ENCODE measurements at places on chromosomes 13 and 19.
A peak's percentile ranks its signal among the peaks of the same experiment; 100 is the strongest.

GRCh38 chr13:56924401-56924800, 216.3 kb upstream of the PRR20A start:
- no peaks in the 10 kb centered on the region for H3K4me1 ChIP-seq
- H3K27ac ChIP-seq: no peak overlapping the region
- no peak overlapping the region for H3K4me3 ChIP-seq
- no peaks in the 10 kb centered on the region for H3K36me3 ChIP-seq

- peaks cover 6% of the 10 kb centered on the region for H3K4me1 ChIP-seq
- DNase-seq: no peak
- H3K4me3 ChIP-seq: no peak overlapping the region
- no peaks in the 10 kb centered on the region for H3K27me3 ChIP-seq
These were observed 98.0 kb downstream of the EDNRB start for GRCh38 chr13:77820431-77821149.

GRCh38 chr13:41675306-41675705, 218.0 kb downstream of the RGCC start:
- peaks cover 5% of the 10 kb centered on the region for H3K4me1 ChIP-seq
- H3K4me3 ChIP-seq: no peak overlapping the region
- no peaks in the 10 kb centered on the region for H3K27me3 ChIP-seq
- peaks cover 41% of the 10 kb centered on the region for H3K36me3 ChIP-seq
- no peak for DNase-seq
- H3K27ac ChIP-seq: no peak overlapping the region

- H3K4me3 ChIP-seq: no peak overlapping the region
- H3K27me3 ChIP-seq: no peaks in the 10 kb centered on the region
- H3K27ac ChIP-seq: no peak overlapping the region
- H3K4me1 ChIP-seq: no peaks in the 10 kb centered on the region
- DNase-seq: no peak
These were observed 23.1 kb downstream of the CHAF1A start for GRCh38 chr19:4425537-4425936.

GRCh38 chr19:41575998-41576397, at the start of gene CEACAM21:
Gene CEACAM21 (plus strand): TSS chr19:41576166. CDS start chr19:41576275, 109 bp downstream.
- H3K36me3 ChIP-seq: peaks cover 51% of the 10 kb centered on the region
- no peaks in the 10 kb centered on the region for H3K27me3 ChIP-seq
- peak; percentile 64 for DNase-seq

- H3K4me1 ChIP-seq: no peaks in the 10 kb centered on the region
- no peak overlapping the region for H3K4me3 ChIP-seq
- H3K27ac ChIP-seq: no peak overlapping the region
- peaks cover 40% of the 10 kb centered on the region for H3K36me3 ChIP-seq
- H3K27me3 ChIP-seq: peaks cover 5% of the 10 kb centered on the region
These were observed 56.2 kb downstream of the FLT1 start for GRCh38 chr13:28438598-28439334.

GRCh38 chr13:32838945-32839344, 177.3 kb upstream of the KL start:
- H3K27me3 ChIP-seq: no peaks in the 10 kb centered on the region
- peaks cover 15% of the 10 kb centered on the region for H3K4me1 ChIP-seq
- H3K4me3 ChIP-seq: no peak overlapping the region
- no peak overlapping the region for H3K27ac ChIP-seq
- no peak for DNase-seq
- no peaks in the 10 kb centered on the region for H3K36me3 ChIP-seq

DNA sequence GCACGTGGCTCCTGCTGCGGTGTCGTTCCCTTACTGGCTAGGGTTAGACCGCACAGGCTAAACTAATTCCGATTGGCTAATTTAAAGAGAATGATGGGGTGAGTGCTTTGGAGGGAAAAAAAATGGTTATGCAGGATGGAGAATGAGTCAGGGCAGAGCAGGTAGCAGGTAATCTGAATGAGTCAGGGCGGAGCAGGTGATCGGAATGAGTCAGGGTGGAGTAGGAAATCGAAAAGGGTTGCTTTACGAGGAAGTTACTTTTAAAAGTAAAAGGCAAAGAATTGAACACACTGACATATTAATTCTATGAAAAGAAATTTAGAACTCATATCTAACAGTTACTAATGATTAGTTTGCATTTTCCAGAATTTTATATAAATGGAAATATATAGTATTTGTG, 335.5 kb downstream of the FOXO1 start:
- peaks cover 29% of the 10 kb centered on the region for H3K4me1 ChIP-seq
- no peak for DNase-seq
- H3K27ac ChIP-seq: no peak overlapping the region
- H3K27me3 ChIP-seq: no peaks in the 10 kb centered on the region
- H3K4me3 ChIP-seq: no peak overlapping the region

DNA sequence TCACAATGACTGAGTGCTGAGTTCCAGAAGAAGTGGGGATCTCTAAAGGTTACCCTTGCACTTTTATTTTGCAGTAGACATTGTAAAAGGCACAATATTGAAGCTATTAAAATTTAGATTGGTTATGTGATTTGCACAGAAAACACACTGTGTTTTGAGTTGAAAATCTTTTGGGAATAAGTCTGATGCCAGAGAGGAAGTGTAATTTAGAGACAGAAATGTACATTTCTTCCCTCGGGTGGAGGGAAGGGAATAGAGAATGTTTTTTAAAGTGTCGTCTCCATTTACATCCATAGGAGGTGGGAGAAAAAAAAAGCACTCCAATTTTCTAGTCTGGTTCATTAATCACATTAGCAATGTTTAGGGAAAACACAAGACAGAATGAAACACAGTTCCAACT, 465.8 kb downstream of the OLFM4 start:
- no peak overlapping the region for H3K27ac ChIP-seq
- no peak overlapping the region for H3K4me3 ChIP-seq
- H3K36me3 ChIP-seq: no peaks in the 10 kb centered on the region
- no peak for DNase-seq
- H3K27me3 ChIP-seq: no peaks in the 10 kb centered on the region
- no peaks in the 10 kb centered on the region for H3K4me1 ChIP-seq

DNA sequence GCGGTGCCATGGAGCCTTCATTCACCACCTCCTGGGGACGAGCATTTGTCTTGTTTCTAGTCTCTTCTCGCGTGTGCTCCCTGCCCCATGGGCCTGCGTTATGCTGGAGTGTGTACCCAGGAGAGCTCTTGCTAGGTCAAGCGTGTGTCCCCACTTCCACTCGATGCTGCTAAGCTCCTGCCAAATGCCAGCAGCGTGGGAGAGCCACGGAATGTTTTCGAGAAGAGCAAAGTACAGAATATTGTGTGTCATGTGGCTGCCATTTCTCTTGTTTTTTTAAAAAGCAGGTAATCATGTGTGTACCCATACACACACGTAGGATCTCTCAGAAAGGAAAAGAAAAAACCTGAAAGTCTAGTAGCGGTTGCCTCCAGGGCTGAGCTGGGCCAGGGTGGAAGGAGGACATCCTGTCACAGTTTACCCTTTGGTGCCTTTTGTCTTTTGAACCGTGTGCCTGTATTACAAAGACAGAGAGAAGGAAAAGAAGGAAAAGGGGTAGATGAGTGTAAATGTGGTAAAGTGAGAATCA, 28.6 kb downstream of the PAK4 start:
- H3K4me3 ChIP-seq: no peak overlapping the region
- H3K27ac ChIP-seq: no peak overlapping the region
- no peaks in the 10 kb centered on the region for H3K27me3 ChIP-seq

DNA sequence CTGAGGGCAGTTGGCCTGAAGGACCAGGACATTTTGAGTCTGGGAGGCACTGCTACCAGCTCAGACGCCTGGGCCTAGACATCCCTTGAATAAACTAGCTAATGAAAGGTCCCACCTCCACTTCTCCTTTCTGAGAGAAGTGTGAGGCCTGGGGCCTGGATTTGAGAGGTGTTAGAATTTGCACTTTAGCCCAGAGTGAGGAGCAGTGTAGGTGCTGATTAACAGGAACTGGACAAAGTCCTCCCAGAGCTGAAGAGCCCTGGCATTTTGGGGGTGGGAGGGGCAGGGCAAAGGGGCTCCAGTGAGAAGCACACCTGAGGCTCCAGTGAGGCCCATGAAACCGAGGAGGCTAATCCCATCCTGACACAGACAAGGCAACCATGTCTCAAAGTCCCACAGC, 15.2 kb upstream of the SLC1A5 start:
- H3K36me3 ChIP-seq: no peaks in the 10 kb centered on the region
- no peak for DNase-seq
- H3K27me3 ChIP-seq: no peaks in the 10 kb centered on the region
- no peak overlapping the region for H3K27ac ChIP-seq
- no peak overlapping the region for H3K4me3 ChIP-seq

DNA sequence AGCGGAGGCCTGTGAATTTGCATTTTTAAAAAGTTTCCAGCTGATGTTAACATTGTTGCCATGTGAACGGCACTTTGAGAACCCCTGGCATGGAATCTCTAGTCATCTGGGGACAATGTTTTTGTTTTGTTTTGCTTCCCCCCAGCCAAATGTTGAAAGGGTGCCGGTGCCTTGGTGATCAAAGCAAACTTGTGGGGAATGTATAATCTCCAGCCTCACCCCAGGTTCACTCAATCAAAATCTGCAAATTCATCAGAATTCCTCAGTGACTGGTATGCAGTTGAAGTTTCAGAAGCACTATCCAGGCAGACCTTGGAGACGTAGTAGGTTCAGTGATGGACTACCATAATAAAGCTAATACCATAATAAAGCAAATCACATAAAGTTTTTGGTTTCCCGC, 428.7 kb downstream of the MYO16 start:
- H3K27ac ChIP-seq: no peak overlapping the region
- no peaks in the 10 kb centered on the region for H3K4me1 ChIP-seq
- H3K4me3 ChIP-seq: no peak overlapping the region
- H3K27me3 ChIP-seq: no peaks in the 10 kb centered on the region

DNA sequence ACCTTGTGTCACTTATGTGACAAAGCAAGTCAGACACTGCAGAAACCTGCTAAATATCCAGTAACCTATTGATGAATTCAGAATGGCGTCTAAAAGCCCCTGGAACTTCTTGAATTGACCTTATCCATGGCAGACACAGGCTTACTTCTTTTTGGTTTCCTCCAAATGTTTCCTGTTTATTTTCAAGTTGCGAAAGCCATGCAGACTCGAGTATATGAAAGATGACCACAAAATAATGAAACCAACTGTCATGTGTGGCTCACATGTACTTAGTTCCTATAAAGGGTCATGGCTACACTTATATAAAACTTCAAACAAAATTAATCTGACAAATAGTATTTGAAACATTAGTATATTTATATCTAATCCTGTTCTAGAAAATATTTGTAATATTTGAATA, 113.1 kb upstream of the FNDC3A start:
- H3K4me3 ChIP-seq: no peak overlapping the region
- peaks cover 25% of the 10 kb centered on the region for H3K4me1 ChIP-seq
- H3K36me3 ChIP-seq: no peaks in the 10 kb centered on the region

DNA sequence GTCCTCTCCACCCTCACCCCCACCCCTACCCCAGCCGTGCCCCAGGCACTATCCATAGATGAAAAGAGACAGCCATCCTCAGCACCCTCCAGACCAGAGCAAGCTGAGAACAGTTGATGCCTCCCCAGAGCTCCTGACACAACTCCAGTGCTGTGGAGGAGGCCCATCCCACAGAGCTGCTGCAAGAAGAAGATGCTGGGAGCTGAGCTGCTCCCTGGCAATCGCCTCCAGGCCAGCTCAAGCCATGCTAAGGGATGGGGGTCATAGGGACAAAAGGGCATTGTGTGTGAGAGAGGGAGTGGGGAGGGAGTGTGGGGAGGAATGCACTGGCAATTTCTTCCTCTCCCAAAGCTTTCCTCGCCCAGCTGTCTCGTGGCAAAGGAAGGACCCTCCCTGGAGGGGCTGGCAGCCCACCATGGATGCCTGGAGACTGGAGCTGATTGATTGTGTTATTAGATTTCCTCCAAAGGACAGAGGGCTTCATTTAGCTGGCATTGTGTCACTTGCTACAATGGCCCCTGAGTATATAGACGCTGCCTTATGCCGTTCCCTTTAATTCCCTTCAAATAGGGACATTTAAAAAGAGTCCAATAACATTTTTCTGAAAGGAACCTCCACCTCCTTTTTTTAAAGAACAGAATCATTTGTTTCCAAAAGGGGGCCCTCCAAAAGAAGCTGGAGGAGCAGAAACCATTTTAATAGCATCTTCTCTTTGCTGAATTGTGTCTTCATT, 476.4 kb downstream of the FOXO1 start:
- H3K36me3 ChIP-seq: no peaks in the 10 kb centered on the region
- peak overlapping the region; percentile 88 for H3K27ac ChIP-seq
- peaks cover 74% of the 10 kb centered on the region for H3K4me1 ChIP-seq
- peak overlapping the region; percentile 44 for H3K4me3 ChIP-seq

DNA sequence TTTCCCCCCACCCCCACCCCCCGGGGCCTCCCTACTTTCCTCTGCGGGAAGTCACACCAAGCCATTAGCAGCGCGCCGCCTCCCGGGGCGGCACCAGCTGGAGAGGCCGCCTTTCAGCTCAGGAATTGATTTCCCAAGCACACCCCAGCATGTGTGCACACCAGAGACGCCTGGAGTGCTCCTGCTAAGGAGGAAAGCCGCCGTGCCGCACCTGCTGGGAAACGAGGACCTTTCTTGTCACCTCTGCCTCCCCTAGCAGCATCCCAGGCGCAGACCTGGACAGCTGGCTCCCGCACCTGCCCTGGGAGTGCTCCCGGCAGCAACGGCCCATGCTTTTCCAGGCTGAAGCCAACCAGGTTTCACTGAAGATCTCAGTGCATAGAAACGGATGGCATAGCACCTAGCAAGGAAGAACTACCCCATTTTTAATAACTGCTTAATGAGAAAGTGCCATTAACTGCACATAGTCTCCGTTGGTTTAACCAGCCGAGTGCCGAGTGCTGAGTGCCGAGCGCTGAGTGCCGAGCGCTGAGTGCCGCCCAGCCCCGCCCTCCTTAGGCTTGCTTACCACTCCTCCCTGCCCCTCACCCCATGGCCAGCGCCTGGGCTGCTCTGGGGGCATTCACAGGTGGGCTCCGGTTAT, 165.0 kb downstream of the USP12 start:
- peak overlapping the region; percentile 23 for H3K4me3 ChIP-seq
- peak; percentile 25 for DNase-seq
- no peak overlapping the region for H3K27ac ChIP-seq

GRCh38 chr13:94660695-94661326, 51.5 kb downstream of the SOX21 start:
- no peak overlapping the region for H3K4me3 ChIP-seq
- no peaks in the 10 kb centered on the region for H3K36me3 ChIP-seq
- DNase-seq: no peak
- peaks cover 46% of the 10 kb centered on the region for H3K27me3 ChIP-seq
- H3K4me1 ChIP-seq: peaks cover 55% of the 10 kb centered on the region
- no peak overlapping the region for H3K27ac ChIP-seq

- DNase-seq: no peak
- H3K27ac ChIP-seq: no peak overlapping the region
- H3K36me3 ChIP-seq: no peaks in the 10 kb centered on the region
- no peak overlapping the region for H3K4me3 ChIP-seq
- no peaks in the 10 kb centered on the region for H3K4me1 ChIP-seq
These were observed 197.3 kb downstream of the LHFPL6 start for GRCh38 chr13:39405596-39406205.

- no peak for DNase-seq
- H3K36me3 ChIP-seq: no peaks in the 10 kb centered on the region
- peaks cover 28% of the 10 kb centered on the region for H3K27me3 ChIP-seq
- no peaks in the 10 kb centered on the region for H3K4me1 ChIP-seq
These were observed 34.3 kb upstream of the MEDAG start for GRCh38 chr13:30871588-30872275.

Measured in activated T-cell treated with anti-CD3 and anti-CD28 coated beads, Interleukin-2, amount 50 U/mL, for 24 hours (primary cell).